ENCODE measurements at places on chromosomes 2 and 18.
A peak's percentile ranks its signal among the peaks of the same experiment; 100 is the strongest.

DNA sequence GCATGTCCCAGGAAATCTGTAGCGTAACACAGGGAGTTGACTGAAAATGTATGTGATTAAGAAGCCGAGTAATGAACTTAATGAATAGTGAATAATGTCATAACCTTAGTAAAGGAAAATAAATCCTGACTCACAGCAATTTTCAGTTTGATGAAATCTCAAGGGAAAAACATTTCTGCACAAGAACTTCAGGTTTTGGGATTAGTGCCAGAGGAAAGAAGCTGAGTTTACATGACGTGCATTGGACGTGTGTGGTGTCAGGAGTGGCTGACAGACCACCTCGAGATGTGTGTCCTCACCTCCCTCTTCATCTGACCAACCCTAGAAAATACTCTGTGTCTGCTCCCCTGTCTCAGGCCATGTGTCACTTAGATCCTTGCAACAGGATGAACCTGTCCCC lies 39.1 kb downstream of the VWA3B start:
- no peak for DNase-seq

- DNase-seq = peak; percentile 46
Measured at GRCh38 chr2:230805353-230806017, 59.3 kb upstream of the ITM2C start.

DNA sequence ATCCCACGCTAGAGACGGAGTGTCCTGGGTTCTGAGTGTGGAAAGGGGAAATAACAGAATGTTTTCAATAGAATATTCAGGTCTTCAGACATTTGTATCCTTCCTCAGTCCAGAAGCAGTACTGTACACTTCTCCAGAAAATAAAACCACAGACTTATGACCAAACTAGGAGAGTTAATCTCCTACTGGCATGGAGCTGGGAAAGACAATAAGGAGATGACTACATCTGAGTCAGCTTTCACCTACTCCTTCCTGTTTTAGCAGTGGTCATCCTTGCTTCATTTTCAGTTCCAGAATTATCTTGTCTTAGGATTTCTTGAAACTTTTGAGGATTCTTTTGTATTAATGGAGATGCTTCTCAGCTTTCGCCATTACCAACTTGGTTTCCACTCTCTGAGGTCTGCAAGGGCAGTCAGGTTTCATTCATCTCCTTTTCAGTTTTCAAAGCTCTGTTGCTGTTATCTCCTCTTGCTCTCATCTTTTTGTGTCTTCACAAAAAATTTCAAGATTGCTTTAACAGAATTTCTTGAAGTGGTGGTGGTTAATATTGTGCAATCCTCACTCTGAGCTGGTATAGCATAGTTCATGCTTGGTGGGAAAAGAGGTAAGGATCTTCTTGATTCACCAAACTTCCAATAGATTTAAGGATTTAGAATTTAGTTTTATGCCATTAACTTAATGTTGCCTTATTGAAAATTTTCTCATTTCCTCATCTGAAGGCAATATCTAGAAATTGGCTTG lies 23.7 kb upstream of the NR4A2 start:
- no peak for DNase-seq

DNA sequence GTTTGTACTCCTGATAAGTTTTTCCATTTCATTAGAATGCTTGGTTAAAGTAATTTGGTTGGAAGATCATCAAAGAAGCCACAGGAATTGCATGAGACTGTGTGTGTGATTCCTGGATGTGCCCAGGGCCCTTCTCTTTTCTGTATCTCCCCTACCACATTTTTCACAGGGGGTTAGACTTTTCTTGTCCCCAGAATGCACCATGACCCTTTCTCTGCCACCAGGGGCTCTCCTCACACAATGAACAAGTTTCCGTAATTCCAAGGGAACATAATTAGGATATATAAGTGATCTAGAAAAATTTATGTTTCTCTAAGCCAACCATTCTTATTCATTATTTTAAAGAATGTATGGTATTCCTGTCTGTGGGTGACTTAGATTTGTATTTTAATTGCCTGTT lies 291.8 kb downstream of the NEDD4L start:
- no peak for DNase-seq

- DNase-seq = no peak
Measured at GRCh38 chr2:201232467-201232815, 27.9 kb upstream of the CASP8 start.

GRCh38 chr18:25704494-25704893 lies 352.5 kb upstream of the ZNF521 start:
- no peak for DNase-seq

GRCh38 chr18:74944676-74945075 lies 264.3 kb downstream of the PTGR3 start:
- DNase-seq = no peak
